Stimulated activated naive CD8-positive, alpha-beta T cell treated with anti-CD3 and anti-CD28 coated beads, Interleukin-15, Interleukin-2, amounts not matched to agents 100 U/mL and 50 U/mL, for 24 hours (primary cell): ENCODE measurements at places on chromosomes 4 and X.

DNA sequence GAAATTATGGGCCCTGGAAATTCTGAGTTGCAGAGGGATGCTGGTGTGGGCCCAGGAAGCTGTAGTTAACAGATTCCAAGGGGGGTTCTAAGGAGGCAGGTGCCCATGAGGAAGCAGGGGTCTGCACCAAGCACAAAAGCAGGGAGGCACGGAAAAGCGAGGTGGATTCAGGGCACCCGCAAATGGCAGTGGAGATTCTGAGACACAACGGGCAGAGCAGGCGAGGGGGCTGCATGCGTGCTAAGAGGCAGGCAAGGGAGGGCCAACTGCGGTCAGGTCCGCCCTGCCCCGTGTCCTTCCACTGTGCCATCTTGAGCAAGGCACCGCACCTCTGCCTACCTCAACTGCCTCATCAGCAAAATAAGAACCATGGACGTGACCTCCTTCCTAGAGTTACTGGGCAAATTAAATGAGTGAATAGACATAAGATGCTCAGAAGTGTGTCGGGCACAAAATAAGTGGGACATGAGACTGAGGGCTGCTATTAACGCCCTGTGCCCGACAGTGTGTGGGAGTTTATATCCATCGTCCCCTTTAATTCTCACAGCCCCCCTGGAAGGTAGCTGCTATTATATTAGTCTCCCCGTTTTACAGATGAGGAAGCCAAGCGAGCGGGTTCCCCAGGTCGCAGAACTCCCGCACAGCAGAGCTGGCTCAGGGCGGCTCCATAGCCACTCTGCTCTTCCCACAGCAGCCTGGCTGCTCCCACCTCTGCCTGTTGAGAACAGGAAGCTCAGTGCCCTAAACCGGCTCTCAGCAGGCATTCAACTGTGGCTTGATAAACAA lies 67.6 kb downstream of the PPP2R2C start:
- no peak for DNase-seq

DNA sequence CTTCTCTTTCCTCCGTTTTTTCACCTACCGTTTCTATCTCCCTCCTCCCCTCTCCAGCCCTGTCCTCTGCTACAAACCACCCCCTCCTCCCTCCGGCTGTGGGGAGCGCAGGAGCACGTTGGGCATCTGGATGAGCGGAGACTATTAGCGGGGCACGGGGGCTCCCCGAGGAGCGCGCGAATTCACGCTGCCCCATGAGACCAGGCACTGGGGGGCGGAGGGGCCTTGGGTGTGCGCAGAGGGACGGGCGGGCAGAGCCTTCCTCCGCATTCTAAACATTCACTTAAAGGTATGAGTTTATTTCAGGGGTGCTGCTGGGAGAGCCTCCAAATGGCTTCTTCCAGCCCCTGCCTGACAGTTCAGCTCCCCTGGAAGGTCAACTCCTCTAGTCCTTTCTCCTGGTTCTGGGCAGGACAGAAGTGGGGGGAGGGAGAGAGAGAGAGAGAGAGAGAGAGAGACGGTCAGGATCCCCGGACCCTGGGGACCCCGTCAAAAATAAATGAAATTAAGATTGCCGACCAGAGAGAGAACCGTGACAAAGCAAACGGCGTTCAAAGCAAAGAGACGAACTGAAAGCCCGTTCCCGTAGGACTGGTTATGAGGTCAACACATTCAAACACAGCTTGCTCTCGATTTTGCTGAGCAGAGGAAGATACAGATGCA lies 5.0 kb downstream of the SHOX start:
- no peak for DNase-seq

DNA sequence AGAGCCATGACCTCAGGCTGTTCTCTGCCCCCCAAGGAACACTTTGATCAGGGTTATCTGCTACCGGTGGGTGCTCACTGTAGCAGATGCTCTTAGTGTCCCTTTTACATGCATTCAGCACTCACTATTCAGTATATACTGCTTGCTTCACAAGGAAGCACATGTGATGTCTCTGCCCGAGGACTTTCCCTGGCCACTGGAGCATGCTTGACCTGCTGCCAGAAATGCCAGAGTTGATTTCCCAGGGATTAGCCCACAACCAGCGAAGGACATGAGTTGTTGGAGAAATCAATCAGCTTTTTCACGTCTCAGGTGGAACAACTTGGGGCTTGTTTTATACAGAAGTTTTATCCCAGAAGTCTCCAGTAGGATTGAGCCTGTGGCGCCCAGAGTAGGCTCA lies 51.2 kb upstream of the RPS6KA3 start:
- no peak for DNase-seq

- no peak for DNase-seq
Observed at GRCh38 chr4:159766241-159766640, 663.4 kb downstream of the RAPGEF2 start.

DNA sequence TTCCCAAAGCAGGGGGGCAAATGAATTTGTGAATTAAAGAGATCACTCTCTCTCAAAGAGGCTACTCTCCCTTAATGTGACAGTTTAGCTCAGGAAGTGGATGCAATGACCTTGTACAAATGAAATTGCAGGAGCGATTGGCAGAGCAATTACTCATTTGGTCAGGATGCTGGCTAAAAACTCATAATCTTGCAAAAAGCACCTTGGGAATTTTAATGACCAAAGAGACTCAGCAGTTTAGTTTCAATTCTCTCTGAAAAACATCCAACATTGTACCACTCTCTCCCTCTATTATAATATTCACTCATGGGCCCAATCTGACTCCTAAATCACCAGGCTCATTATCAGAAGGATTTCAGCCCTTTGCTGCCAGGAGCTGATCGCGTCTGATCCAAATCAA lies 26.1 kb downstream of the PDGFC start:
- DNase-seq, result no peak

- no peak for DNase-seq
Observed at GRCh38 chr4:45865781-45866180, 258.1 kb downstream of the GABRG1 start.

DNA sequence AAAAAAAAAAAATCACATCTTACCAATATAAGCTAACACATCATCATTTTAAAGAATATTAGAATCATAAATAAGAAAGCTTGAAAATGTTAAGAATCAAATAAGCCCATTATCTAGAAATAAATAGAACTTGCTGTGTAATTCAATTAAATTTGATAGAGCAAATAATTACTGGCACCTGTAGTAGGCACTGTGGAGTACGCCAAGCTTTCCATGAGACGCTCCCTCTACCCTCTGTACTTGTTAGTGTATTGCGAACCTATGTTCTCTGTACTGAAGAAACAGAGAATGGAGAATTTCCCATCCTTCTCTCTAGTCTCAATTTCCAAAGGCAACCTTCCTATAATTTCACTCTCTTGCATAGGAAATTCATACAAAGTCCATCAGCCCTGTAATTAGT lies 61.7 kb upstream of the HAND2 start:
- DNase-seq, result no peak

DNA sequence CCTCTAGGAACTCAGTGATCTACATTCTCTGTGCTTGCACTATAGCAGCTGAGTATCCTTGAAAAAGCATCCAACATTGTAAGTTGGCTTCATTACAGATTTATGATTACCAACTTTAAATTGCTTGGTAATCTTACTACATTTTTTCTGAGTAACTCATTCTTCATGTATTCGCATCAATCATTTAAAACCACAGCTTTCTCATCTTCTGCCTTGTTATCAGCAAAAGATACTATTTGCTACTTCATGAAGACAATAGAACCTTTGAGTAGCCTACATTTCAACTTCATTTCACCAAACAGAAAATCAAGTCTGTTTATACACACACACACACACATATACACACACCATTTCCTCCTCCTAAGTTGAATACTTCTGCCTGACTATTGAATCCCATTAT lies 6.2 kb upstream of the DCAF8L2 start:
- no peak for DNase-seq

GRCh38 chrX:24153178-24153795 lies 3.8 kb downstream of the ZFX start:
- no peak for DNase-seq

GRCh38 chrX:151790481-151791160 lies 56.1 kb downstream of the CNGA2 start:
- DNase-seq, result no peak

GRCh38 chr4:72449705-72450104 lies 119.3 kb downstream of the ADAMTS3 start:
- no peak for DNase-seq

- DNase-seq, result no peak
Observed at GRCh38 chrX:2517055-2517454, 16.3 kb upstream of the DHRSX start.

DNA sequence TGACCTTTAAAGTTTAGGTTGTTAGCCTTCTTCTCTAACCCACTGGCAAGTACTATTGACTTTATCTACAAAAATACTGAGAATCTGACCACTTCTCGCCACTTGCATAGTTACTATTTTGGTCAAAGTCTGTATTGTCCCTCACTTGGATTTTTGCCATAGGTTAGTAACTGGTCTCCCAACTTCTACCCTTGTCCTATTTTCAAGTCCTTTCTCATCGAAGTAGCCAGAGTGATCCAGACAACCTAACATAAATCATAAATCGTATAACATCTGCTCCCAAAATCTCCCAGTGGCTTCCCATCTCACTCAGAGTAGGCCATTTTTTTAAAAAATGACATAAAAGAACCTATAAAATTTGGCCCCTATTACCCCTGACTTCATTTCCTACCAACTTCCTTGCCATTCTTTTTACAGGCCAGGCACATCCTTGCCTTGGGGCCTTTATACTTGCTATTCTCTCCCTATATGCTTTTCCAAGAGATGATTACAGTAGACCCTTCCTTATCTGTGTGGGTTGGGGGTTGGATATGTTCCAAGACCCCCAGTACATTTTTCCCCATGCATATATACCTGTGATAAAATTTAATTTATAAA lies 29.0 kb downstream of the WDFY3 start:
- DNase-seq, result no peak

DNA sequence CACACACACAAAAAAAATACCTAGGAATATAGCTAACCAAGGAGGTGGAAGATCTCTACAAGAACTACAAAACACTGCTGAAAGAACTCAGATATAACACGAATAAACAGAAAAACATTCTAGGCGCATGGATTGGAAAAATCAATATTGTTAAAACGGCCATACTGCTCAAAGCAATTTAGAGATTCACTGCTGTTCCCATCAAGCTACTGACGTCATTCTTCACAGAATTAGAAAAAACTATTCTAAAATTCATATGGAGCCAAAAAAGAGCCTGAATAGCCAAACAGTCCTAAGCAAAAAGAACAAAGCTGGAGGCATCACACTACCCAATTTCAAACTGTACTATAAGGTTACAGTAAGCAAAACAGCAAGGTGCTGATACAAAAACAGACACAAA lies 390.2 kb downstream of the IDS start:
- DNase-seq, result no peak

DNA sequence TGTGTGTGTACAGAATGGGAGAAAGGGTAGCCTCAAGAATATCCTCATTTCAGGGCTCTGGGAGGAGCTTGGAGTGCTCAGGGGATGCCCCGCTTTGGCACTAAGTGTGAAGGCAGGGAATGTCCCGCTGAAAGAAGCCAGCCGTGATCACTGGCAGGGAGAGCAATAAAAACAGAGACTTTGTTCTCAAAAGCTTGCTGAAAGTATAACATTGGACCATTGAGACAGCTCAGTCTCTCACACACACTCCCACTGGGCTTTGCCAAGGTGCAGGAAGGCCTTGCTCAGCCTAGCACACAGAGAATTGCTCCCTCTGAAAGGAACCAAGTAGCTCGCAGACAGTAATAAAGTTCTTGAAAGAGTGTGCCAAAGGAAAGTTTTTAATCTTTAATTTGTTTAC lies 143.8 kb upstream of the SLITRK2 start:
- no peak for DNase-seq

- no peak for DNase-seq
Observed at GRCh38 chrX:46690818-46691217, 68.1 kb downstream of the SLC9A7 start.

GRCh38 chrX:120238933-120239332 lies 11.7 kb upstream of the ZBTB33 start:
- DNase-seq, result no peak

- DNase-seq, result no peak
Observed at GRCh38 chr4:7389719-7390118, 45.0 kb downstream of the PSAPL1 start.

DNA sequence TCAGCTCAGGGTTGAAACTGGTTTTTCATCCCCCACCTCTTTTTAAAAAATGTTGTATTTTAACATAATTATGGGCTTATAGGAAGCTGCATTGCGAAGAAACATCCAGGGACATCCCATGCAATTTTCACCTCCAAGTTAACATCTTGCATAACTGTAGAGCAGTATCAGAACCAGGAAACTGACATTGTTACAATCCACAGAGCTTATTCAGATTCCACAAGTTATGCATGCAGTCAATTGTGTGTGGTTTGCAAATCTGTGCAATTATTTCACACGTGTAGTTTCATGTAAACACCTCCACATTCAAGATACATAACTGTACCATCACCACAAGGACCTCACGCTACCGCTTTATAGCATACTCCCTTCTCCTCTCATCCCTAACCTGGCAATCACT lies 97.5 kb upstream of the GATB start:
- DNase-seq, result no peak

DNA sequence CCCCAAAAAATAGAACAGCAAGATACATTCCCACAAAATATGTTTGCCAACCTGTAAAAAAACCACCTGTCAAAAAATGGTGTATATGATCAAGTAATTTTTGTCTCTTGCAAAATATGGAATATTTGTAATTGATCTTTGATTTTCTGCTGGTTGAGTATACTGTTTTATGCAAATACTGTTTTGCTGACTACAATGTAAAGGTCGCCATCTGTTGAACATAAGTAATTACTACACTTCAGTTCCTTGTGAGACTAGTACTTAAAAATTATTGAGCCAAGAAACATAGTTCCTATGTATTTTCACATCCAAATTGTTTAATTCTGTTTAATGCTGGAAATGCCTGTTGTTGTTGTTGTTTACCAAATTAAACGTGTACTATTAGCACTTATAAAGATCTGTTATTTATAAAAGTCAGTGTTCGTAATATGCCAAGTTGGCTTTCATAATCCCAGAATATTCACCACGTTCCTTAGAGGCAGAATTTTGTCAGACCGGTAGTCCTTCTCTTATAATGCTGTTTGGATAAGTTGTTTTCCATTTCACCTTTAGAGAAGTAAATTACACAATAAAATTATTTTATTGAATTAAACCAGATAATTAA lies 144.2 kb downstream of the PDLIM5 start:
- no peak for DNase-seq

DNA sequence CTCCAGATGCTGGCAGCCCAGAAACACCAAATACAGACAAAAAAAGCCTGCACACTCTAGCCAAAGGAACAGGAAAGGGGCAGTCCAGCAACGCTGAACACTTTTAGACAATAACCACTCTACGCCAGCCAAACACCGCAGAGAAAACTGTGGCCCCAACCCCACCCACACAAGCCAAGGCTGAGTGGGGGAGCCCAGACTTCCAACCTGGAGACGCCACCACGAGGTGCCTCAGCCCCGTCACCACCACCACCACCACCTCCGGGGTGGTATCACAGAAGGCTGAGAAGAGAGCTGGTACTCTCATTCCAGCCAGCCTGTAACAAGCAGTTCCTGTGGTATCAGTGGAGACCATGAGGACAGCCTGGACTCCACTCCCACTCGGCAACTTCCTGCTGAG lies 22.8 kb downstream of the MEPE start:
- no peak for DNase-seq
